ENCODE measurements at places on chromosomes 6 and 20.

DNA sequence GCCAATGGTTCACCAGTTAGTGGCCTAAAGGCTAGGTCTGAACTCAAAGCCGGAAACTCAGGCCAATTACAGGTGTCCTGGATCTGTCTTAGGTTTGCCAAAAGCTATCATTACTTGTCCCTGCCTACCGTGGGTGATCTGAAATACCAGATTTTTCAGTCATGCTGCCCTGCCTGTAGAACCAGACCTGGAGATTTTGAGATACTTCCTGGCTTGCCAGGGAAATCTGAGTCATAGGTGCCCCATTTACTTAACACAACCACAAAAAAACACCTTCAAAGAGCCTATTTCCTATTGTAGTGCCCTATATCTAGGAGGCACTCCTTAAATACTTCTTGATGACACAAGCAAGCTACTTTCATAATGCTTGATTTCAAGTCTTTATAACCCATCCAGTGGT, 13.9 kb upstream of the RANBP9 start:
- DNase-seq = peak; percentile 63

DNA sequence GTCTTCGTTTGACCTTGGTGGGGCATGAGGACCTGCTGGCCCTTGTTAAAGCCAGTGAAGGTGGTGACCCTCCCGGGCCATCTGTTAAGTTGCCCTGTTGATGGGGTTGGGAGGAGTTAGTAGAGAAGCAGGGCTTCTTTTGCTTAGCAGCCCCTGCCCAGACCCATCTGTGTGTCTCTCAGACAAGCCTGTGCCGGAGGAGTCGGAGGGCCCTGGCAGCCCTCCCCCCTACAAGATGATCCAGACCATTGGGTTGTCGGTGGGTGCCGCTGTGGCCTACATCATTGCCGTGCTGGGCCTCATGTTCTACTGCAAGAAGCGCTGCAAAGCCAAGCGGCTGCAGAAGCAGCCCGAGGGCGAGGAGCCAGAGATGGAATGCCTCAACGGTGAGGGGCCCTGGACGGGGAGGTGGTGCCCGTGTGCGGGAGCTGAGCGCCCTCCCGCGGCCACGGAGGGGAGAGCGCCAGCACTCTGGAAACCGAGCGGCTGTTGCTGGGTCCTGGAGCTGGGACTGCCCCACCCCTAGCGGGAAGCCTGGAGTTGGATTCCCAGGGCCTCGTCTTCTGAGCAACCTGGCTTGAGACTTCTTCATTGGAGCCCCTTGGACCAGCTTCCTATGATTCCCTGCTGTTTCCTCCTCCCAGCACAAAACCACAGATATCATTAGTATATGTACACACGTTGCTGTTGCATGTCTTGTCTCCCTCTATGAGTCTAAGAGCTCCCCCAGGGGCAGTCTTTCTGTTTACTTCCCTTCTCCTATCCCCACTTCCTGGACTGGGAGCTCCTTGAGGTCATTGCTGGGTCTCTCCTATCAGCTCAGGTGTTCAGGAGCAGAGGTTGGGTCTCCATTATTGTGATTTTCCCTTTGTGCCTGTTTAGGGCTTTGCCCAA, 27.6 kb upstream of the SRF start:
- peak; percentile 78 for DNase-seq

- no peak for DNase-seq
Observed at GRCh38 chr6:81865712-81866111, 113.2 kb upstream of the TENT5A start.

- no peak for DNase-seq
Observed at GRCh38 chr20:34312024-34312460, 8.9 kb upstream of the AHCY start.

GRCh38 chr6:20117474-20117873, 94.8 kb downstream of the MBOAT1 start:
- DNase-seq = no peak

DNA sequence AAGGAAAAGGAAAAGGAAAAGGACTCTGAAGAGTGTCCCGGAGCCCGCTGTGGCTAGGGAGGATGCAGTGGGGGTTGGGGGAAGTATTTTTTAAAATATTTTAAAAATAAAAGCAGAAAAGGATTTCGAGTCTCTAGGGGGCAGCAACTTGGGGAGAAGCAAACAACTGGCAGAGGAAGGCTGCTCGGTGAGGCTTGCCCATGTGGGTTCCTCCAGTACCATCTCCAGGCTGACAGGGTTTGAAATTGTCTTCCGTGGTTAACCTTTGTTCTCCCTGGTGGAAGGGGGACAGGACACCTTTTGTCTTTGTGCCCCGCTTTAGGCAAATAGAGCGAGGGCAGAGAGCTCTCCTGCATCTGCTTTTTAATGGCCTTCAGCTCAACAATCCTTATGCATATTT, 60.4 kb upstream of the SNX9 start:
- peak; percentile 23 for DNase-seq

DNA sequence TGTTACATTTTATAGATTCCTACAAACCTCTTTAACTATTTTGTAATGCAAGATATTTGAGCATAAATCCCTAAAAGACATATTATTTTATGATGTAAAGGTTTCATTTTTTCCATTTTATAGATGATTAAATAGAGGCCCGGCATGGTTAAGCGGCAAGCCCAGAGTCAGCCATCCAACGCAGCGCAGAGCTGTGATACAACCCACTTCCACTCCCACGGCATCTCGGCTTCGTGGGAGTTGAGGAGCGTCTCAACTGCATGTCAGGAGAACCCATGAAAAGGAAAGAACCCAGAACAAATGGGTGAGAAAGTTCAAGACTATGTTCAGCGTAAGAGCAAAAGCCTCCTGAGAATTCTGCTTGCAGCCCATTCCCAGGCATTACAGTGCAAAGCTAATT, 488.2 kb downstream of the PRKN start:
- no peak for DNase-seq

- peak; percentile 62 for DNase-seq
Observed at GRCh38 chr20:63978319-63979228, 868 bp downstream of the SAMD10 start.

DNA sequence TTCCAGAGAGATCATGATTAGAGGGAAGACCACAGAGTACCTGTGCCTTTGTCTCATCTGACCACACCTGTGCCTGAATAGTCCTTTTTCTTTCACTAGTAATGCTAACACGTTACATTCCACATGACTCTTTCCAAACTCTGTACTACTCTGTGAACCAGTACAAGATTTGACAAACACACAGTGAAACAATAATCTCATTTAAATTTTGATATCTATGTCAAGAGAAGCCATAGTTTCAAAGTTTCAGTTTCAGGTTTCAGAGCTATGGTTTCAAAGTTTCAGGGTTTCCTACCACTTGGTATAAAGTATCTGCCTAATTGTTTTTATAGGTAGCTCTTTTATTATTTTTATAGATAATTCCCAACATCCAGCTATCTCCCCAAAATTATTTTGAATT, 62.0 kb upstream of the PHACTR2 start:
- DNase-seq = no peak

- DNase-seq = no peak
Observed at GRCh38 chr6:52424513-52424912, 4.4 kb downstream of the EFHC1 start.

DNA sequence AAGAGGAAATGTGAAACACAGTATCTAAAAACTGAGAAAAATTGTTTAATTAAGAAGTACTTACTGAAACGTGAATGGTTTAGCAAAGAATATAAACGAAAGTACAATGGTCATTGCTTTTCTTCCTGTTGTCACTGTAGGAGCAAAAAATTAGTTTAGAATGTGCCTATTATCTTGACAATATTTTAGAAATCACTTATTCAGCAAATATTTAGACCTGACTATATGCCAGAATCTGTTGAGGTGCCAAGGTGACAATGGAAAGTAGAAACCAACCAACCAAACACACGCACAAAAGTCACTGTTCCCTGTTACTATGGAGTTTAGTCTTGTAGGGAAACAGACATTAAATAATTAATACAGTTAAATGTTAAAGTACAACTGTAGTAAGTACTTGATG, 20.5 kb downstream of the SLC35B3 start:
- DNase-seq = no peak

- no peak for DNase-seq
Observed at GRCh38 chr20:1813674-1814635, 81.3 kb upstream of the SIRPA start.

DNA sequence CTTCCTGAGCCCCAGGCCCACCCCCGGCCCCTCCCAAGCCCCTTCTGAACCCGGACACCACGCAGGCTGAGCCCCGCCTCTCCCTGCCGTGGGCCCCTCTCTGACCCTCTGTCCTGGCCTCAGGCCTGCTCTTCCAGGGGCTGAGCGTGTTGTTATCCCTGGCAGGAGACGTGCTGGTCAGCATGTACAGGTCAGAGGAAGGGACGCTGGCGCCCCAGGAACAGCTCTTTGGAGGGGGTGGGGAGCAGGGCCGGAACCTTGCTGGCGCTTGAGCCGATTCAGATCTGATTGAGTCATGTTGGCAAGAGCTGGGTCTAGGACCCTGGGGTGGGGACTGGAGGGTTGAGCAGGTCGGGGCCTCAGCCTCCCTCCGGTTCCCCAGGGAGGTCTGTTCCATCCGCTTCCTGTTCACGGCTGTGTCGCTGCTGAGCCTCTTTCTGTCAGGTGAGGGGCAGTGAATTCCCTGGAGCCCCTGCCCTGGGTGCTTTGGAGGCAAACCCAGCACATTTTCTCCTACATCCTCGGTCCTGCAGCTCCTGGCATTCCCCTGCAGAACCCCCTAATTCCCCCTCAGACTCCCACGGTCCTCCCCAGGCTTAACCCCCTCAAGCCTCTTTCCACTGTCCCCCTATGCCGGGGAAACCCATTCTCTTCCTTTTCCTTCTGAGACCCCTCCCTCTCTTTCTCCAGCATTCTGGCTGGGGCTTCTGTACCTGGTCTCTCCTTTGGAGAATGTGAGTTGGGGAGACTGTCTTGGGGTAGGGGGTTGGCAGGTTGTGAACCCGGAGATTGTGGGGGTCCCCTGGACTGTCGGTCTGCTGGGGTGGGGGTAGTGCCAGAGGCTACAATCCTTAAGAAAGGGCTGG, 2.0 kb downstream of the SPAG4 start:
- DNase-seq = peak; percentile 33

- DNase-seq = no peak
Observed at GRCh38 chr6:34044945-34045595, 100.8 kb downstream of the GRM4 start.

- no peak for DNase-seq
Observed at GRCh38 chr6:26158076-26158580, 70.9 kb downstream of the HFE start.

GRCh38 chr6:75169689-75170586, 35.9 kb downstream of the COL12A1 start:
- DNase-seq = no peak

DNA sequence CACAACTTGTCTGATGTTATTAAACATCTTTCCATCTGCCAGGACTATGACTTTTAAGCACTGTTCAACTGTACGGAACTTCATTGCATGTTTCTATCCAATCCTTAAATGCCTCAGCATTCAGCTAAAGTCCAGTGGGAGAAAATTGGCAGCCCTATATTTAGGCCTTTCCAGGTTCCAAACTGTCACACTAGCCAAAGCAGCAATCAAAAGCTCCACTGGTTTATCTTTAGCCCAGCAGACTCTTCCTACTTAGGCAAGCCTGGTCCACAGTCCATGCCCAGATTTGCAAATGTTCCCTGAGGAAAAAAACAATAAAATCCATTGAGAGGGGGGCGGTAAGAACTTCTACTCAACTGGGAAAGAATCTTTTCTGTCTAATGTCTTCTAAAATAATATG, 349.1 kb upstream of the GJE1 start:
- no peak for DNase-seq

DNA sequence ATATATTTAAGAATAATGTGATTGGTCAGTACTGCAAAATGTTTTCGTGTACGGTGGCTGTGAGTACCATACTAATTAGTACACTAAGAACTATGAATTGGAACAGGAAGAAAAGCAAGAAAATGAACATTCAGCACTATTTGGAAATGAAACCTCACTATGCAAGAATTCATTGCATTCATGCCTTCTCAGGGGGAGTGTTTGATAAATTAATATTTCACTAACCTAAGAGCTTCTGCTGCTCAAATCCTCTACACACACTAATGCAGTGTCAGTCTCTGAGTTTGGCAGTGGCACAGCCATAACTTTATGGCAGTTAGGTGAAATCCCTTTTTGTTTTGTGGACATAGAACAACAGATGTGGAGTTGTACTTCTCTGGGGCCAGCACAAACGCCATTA, 60.1 kb downstream of the SLC16A10 start:
- DNase-seq = no peak

DNA sequence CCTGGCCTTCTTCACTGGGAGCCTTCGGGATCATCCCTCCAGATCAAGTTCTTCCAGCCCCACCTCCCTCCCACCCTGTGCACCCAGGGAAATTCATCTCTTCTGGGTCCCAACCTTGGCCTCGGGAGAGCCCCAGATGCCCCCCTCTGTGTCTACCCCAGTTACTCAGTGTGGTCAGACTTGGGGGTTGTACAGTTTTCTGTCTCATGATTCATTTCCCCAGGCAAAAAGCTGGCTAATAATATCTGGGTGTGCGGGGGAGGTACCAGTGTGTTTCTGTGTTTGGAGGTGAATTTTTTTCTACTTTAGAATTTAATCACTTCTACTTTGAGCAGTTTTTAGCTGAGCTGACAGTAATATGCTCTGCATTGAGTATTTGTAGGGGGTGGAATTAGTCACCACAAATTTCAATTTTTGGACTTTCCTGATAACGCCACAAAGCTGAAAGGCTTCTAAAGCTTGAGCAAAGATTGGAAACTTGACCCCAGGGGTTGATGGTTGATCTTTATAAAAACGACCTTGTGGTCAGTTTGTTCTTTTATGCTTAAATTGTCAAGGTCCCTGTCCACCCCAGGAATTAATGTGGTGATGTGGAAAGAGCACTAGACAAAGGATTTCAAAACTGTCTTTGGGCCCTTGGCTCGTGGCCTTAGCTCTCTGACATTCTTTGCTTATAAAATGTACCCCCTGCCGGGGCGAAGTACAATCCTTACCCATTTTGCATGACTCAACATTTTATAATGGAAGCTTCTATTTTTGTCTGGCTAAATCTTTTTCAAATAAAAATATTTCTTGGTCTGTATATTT, 284.7 kb upstream of the TAB2 start:
- DNase-seq = peak; percentile 41

GRCh38 chr6:11246722-11247121, 14.3 kb upstream of the NEDD9 start:
- DNase-seq = no peak

GRCh38 chr6:64258752-64259151, 623.1 kb downstream of the PHF3 start:
- no peak for DNase-seq

- DNase-seq = peak; percentile 31
Observed at GRCh38 chr6:90383196-90383822, 86.7 kb upstream of the BACH2 start.

All from CD4-positive, alpha-beta T cell treated with Interleukin-12 subunit alpha and Interleukin-12 subunit beta, for 1 hour (primary cell).